Uterus (tissue), 4 donors: ENCODE measurements at places on chromosomes 11 and 22.

DNA sequence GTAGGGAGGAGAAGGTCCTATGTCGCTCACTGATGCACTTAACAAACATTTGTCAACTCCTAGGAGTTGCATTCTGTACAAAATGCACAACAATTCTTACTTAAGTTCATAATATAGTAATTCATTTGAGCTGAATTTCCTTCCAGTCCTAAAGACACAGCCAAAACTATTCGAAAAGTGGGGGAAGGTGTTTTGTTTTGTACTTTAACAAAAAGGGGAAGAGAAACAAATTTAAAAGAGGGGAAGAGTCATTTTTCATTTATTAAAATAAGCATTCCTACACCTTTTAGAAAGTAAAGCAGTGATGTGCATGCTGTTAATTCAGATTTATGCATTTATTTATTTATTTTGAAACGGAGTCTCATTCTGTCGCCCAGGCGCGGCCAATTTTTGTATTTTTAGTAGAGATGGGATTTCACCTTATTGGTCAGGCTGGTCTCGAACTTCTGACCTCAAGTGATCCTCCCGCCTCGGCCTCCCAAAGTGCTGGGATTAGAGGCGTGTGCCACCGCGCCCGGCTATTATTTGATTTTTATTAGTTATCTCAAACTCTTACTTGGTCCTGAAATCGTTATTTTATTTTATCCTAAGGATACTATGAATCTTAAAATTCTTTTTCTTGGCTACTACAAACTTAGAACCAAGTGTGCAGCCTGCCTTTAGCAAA is 1.1 kb upstream of the FANCF start:
- DNase-seq, result no peak

DNA sequence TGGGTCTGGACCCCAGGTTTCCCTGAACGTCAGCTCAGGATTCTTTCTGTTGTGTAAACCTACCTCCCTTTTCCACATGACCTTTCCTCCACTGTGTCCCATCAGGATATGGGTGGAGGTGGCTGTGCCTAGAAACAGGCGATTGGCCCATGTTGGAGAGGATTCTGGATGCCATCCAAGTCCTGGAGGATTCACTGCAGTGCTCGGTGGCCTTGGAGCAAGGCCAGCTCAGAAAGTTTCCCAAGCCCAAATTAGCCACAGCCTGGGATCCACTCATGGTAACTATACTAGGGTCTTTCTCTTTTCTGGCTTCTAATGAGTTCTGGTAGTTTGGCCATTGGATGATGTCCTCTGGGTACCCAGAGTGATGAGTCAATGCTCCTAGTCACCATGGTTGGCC is 141.6 kb downstream of the SNX19 start:
- DNase-seq, result no peak

DNA sequence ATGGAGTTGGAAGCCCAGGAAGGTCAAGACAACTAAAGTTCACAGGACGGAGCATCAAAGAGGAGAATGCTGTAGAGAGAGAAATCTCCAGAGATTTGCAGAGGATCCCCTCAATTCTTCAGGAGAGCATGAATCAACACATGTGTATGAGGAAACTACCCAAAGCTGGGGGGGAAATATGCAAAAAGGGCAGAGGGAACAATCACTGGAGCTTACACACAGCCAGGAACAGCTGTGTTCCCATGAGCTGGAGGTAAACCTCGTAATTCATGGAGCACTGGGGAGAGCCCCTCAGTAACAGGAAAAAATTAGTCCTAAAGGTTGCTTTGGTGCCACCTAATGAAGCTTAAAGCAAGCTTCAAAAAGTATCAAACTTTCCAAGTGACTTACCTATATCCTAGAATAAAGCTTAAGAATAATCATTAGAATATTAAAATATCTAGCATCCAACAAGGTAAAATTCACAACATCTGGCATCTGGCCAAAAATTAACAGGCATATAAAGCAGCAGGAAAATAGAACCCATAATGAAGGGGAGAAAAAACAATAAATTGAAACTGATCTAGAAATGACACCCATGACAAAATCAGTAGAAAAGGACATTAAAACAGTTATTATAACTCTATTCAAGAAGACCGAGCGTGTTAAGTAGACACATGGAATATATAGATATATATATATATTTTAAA is 134.2 kb downstream of the STK33 start:
- no peak for DNase-seq

GRCh38 chr11:128848815-128849455 is 18.2 kb downstream of the KCNJ1 start:
- no peak for DNase-seq

- no peak for DNase-seq
These were observed 31.9 kb downstream of the GDPD4 start for GRCh38 chr11:77269484-77270123.

- no peak for DNase-seq
These were observed 6.5 kb upstream of the GALR3 start for GRCh38 chr22:37816543-37817180.

DNA sequence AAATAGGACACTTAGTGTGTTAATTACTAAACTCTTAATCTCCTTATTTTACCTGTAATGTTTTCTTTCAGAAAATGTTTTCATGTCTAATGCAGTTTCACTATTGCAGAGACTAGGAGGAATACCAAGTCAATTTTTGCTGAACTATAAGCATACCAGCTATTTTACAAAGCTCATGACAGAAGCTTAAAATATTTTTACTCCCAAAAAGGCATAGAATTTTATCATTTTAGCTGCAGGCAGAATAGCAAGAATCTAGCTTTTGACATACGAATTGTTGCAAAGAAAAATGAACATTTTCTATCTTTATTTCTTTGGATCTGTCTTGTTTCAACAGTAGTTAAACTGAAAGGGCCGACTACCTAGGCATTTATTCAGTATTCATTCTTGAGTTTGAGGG is 366.9 kb downstream of the FAT3 start:
- no peak for DNase-seq

GRCh38 chr22:38706101-38706900 is 557 bp downstream of the GTPBP1 start:
- DNase-seq, result peak; percentile 54

- DNase-seq, result no peak
These were observed 6.0 kb downstream of the B4GALNT4 start for GRCh38 chr11:375065-376025.

GRCh38 chr22:25833676-25834075 is 91.7 kb downstream of the MYO18B start:
- DNase-seq, result no peak

DNA sequence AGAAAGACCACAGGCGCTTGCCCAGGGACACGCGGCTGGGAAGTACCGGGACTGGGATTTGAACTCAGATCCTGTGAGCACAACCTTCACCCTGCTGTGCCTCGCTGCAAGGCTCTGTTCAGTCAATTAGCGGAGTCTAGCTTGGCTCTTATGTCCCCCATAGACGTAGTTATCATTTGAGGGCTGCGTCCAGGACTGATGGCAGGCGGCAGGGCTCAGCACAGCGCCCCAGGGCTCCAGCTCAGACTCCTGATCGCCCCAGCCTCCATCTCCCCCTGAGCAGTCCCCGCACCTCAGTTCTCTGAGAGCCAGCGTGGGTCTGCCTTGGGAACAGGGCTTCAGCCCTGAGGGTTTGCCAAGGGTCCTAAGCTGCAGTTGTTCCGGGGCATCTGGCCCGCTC is 19.8 kb downstream of the MRGPRG start:
- no peak for DNase-seq

DNA sequence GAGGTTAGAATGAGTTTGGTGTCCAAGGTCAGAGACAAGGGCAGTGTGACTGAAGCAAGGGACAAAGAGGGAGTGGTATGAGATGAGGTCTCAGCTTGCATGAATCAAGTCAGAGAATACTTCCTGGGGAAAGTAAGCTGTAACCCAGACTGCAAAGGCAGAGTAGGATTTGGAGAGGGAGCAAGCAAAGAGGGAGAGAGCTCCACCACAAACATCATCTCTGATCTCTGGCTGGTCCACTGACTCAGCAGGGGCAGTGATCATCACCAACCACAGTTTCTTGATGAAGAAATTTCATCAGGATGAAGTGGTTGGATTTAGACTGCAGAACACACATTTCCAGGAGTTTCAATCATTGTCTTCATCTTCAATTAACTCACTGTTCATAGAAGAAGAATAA is 54.9 kb upstream of the HMGXB4 start:
- DNase-seq, result no peak

GRCh38 chr11:60899046-60899936 is 7.1 kb downstream of the PRPF19 start:
- DNase-seq, result peak; percentile 34

- DNase-seq, result no peak
These were observed 4.8 kb downstream of the SLC35E4 start for GRCh38 chr22:30640361-30640760.

DNA sequence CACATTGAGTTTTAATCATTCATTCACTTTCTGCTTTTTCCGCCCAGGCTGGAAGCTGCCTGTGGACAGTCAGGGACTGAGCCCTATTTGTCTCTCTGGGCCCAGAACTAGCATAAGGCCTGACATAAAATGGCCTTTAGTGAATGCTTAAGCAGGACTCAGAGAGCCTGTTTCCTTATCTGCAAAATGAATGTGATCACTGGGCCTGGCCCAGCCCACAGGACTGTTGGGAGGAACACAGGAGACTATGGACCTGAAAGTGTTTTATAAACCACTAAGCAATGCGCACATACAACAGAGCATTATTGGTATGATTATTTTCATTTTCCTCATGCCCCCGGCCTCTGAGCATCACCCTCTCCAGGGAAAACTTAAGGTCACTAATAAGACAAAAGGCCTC is 3.9 kb upstream of the MYH9 start:
- no peak for DNase-seq

DNA sequence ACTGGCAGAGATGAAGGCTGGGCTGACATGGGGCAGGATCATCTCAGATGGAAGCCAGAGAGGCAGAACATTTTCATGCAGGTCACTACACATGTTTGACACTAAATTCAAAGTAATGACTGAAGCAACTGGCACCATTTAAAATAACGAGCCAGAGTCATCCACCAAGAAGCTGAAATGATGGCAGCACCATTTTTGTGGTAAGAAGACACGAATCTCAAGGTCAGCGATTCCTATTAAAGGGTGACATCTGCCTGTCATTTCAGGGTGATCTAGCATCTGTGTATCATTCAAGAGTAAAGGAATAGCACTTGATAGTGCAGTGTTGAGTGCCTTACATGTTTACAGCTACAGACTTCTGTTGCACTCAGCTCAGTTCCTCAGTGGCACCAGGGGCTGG is 113.4 kb upstream of the C11orf87 start:
- no peak for DNase-seq

- DNase-seq, result no peak
These were observed 157.3 kb upstream of the TRPC6 start for GRCh38 chr11:101741061-101741460.

- no peak for DNase-seq
These were observed 12.1 kb downstream of the OR51B4 start for GRCh38 chr11:5289696-5290095.

DNA sequence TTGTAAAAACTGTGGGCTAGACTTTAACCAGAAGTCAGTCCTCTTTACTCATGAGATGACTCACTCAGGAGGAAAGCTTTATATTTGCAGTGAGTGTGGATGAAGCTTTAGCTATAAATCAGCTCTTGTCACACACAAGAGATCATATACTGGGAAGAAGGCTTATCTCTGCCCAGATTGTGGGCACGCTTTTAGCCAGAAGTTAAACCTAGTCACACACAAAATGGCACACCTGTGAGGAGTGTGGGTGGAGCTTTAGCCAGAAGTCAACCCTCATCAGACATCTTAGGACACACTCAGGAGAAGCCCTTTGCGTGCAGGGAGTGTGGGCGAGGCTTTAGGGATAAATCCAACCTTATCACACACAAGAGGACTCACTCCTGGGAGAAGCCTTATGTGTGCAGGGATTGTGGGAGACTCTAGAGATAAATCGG is 706.9 kb upstream of the LUZP2 start:
- no peak for DNase-seq

GRCh38 chr11:115217726-115218311 is 286.4 kb downstream of the CADM1 start:
- DNase-seq, result no peak

- no peak for DNase-seq
These were observed 163.1 kb downstream of the ETS1 start for GRCh38 chr11:128424271-128424711.

GRCh38 chr22:41917903-41918791 is 3.3 kb upstream of the SHISA8 start:
- DNase-seq, result no peak

GRCh38 chr22:36445158-36445668 is 36.2 kb downstream of the TXN2 start:
- peak; percentile 68 for DNase-seq

DNA sequence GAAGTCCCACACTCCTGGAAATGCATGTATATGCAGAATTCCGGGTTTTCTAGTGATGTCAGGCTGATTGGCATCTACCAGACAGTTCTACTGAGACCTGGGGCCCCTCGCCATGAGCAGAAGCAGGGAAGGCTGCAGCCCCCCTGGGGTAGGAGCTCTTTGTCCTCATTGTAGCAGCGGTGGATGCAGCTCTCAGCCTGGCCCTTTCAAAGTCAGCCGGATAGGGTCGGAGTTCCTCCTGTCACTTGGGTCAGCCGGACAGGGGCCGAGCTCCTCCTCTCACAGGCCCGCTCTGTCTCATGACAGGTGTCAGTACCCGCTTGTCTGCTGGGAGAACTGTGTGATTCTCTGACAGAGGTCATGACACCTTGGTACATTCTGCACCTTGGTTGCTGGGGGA is 30.0 kb downstream of the MRGPRD start:
- no peak for DNase-seq

- DNase-seq, result no peak
These were observed 18.8 kb upstream of the PRSS23 start for GRCh38 chr11:86781546-86781945.

DNA sequence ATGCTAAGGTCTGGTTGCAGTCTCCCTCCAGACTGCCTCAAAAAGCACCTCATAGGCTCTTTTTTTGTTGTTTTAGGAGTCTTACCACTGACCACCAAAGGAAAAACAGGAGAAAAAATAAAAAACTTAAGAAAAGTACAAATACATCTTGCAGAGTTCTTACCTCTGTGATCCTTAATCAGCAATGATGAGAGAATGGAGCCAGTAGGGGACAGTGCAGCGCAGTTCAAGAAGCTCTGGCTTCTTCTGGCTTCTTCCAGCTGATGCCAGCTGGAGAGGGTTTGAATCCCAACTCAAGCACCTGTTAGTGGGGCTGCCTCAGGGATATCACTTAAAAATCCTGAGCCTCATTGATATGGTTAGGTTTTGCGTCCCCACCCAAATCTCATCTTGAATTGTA is 223.3 kb upstream of the ISX start:
- DNase-seq, result no peak

DNA sequence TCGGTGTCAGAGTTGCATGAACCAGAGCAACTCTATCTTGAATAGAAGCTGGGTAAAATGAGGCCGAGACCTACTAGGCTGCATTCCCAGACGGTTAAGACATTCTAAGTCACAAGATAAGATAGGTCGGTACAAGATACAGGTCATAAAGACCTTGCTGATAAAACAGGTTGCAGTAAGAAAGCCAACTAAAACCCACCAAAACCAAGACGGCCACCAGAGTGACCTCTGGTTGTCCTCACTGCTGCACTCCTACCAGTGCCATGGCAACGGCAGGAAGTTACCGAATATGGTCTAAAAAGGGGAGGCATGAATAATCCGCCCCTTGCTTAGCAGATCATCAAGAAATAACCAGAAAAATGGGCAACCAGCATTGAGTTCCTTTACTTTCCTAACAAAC is 2.4 kb upstream of the KAT5 start:
- DNase-seq, result no peak

- DNase-seq, result no peak
These were observed 690.3 kb downstream of the FAM181B start for GRCh38 chr11:82043316-82043715.

GRCh38 chr11:1071571-1072115 is 3.0 kb upstream of the MUC2 start:
- DNase-seq, result peak; percentile 12

GRCh38 chr22:48748113-48748859 is 1079.4 kb downstream of the BRD1 start:
- no peak for DNase-seq
